ENCODE measurements at places on chromosomes 4 and X.

DNA sequence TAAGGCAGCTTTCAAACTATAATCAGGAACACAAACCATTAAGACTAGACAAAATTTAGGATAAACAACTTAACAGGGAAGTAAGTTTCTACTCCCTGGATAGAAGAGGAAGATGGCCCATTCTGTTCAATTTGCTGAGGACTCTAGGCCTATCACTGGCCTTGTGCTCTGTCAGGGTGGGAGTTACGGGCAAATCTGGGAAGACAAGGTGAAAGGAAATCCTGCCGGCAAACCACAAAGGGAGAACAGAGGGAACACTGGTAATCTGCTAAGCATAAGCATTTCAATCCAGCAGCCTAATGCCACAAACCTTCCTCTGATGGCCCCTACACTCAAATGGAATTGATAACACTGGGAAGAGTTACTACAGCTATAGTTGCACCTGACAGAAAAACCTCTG lies 8.3 kb downstream of the GPR82 start:
- no peak for DNase-seq

DNA sequence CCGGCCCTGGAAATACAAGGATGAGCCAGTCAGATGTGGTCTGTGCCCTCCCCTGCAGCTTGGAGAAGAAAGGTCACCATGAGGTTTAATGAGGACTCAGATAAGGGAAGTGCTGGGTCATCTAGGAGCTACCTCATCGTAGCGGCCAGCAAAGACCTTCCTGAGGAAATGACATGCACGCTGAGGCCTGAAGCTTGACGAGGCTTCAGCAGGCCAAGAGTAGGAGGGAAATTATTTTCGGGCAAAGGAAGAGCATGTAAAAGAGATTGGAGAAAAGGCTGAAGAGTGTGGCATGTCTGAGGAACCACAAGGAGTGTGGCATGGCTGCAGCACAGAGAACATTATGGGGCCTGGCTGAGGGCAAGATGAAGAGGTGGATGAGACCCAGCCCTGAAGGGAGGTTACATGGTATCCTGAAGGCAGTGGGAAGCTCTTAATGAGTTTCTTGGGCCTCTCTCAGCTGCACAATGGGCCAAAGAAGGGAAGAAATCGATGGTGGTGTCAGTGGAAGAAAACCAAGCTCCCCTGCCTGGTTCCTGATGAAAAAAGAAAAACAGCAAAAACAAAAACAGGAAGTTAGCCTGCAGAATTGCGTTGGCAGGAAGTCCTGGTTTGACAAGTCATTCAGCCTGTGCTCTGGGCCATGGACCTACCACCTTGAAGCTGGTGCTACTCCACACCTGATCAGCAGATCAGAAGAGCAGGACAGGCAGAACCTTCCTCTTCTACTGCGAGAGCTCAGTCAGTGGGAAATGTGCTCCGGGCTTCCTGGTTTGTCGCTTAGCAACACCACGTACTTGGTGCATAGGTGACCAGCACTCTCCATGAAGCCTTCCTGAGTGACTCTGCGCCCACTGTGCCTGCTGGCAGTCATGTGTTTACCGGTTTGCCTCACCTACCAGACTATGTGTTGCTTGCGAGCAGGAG lies 134.5 kb upstream of the KLF3 start:
- DNase-seq, result peak; percentile 37

DNA sequence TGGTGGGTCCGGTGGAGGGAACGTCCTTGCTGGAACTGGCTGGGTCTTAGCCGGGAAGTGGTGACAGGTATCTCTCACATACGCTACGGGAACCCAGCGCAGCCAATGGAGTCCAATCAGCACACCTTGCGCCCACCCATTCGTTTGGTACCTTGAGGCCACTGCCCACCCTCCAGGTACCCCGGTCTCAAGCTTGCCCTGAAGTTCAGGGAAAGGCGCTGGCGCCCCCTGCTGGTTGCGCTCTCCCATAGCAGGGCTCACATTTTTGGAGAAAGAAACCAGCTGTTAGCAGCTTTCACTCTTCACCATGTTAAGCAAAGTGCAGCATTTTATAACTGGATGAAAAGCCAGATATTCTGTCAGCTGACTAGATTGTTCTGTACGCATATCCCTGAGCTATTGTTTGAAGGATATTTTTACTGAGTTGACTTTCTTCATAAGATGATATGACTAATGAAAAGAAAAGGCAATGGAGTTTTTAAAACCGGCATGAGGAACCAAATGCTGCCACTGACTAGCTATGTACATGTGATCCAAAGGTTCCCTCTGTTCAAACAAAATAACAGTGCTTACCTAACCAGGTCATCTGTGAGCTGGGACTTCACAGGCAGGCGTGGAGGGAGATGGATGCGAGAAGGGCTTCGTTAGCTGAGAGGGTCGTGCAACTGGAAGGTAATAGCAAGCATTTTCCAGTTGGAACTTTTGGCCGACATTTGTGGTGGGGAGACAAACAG lies 43.7 kb downstream of the OTOP1 start:
- DNase-seq, result peak; percentile 20

DNA sequence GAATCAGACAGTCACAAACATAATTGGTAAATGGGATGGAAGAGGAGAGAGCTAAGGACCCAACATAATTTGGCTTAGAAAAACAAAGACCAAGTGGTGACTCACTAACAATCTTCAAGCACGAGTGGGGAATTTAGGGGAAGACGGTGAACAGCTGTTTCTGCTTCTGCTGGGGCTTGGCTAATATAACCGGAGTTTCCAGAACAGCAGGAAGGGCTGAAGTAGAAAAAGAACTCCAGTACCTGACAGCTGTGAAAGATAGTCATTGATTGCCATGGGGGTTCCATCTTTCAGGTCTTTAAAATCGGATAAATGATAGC lies 290.9 kb upstream of the LDB2 start:
- DNase-seq, result no peak

DNA sequence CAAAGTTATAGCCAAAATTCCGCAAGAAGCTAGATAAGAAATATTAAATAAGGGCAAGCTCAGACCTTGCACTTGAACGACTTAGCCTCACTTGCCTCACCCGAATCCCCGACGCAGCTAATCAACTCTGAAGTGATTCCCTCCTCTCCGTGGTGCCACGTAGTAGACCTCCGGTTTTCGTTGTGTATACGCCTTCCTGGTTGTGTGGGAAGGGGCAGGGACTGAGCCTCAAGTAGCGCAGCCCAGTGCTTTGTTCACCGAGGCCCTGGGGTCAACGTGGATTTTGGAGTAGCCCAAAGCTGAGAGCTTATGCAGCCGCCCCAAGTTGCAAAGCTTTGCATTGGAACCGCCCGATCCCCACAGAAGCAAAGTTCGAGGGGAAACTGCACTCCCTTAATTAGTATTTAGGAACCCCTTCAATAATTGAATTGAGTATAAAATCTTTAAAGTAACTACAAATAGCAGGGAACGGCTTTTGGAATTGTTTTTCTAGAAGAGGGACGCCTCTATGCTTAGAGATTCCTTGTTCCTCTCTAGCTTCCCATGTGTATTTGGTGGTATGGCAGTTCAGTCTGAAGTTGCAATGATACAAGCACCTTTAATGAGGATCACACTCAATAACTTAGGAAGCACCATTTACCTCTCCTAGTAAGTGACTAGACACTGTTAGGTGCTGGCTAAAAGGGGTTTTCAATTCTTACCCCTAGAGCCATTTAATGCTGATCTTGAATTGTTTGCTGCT lies 55.7 kb downstream of the LINC00632 start:
- no peak for DNase-seq

DNA sequence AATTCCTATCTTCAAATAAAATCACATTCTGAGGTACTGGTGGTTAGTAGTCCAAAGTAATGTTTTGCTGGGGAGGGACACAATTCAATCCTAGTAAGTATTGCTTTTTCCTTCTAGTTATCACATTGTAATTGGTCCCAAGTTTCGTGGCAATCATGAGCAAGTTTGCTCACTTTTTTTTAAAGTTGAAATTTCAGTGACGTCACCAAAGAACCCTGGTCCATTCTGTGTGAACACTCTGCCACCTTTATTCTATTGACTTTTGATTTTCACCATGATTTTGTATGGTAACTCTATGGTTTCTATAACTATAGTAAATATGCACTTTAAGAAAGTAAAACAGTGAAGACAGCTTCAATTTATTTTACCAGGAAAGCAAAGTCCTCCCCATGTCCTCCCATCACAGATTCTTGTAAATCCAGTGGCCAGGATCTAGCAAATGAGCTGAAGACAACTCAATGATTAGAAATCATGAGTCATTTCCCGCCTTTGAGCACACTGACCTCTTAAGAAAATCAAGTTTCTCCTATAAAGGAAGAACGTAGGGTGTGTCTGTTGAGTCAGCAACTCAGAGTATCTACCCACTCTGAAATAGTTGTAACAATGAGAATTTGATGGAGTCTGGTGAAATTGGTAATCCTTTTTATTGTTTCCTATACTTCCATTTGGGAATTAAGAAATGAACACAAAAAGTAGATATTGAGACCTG lies 1306.6 kb upstream of the PABPC4L start:
- no peak for DNase-seq
